ENCODE measurements at places on chromosomes 11 and 22.

- no peak for DNase-seq
These were observed 1330.6 kb downstream of the BRD1 start for GRCh38 chr22:48496987-48497650.

- DNase-seq: no peak
These were observed 8.7 kb downstream of the TEAD1 start for GRCh38 chr11:12682737-12683500.

GRCh38 chr11:92154611-92155010 is 70.0 kb upstream of the FAT3 start:
- DNase-seq: no peak

- DNase-seq: no peak
These were observed 133.5 kb downstream of the MYO18B start for GRCh38 chr22:25875461-25875860.

DNA sequence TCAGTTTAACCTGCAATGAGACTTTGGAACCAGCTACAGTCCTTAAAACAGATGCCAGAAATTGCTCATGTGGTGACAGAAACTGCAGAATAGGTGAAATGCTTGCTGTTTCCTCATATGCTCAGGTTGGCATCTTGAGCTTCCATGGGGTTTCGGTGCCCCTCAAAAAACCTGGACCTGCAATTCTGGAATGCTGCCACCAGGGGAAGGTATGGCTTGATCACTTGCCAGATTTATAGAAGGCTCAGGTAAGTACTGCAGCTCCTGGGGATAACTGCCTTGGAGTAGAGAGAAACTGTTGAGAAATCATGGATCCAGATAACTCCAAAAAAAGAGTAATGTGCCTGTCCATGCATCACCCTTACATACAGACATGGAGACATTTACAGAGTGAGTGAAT is 113.0 kb downstream of the CTTN start:
- DNase-seq: no peak

DNA sequence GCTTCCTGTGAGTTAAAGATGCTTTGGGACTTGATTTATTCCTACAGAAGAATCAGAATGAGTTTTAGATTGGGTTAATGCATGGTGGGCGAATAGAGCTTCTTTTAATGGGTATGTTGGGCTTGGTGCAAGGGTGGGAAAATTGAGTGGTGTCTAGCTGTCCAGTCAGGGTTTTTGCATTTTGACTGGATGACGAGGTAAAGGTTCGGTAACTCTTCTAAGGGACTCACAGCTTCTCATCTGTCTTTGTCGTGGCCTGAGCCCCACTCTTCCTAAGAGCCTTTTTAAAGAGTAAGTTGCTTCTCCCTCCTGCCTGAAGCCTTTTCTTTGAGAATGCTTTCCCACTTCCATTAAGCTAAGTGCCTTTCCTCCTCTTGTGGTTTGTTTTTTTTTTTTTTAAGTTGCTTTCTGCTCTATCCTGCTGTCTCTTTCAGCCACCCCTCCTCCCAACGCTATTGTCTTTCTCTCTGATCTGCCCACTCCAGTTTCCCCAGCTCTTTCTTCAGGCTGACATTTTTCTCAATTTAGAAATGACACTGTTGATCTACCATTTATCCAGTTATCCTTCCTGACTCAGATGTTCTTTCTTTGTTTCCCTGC is 1.1 kb downstream of the DPF2 start:
- no peak for DNase-seq

GRCh38 chr22:34414467-34415440 is 494.5 kb upstream of the LARGE1 start:
- DNase-seq: peak; percentile 61

GRCh38 chr11:60905551-60906113 is 753 bp downstream of the PRPF19 start:
- peak; percentile 39 for DNase-seq

- DNase-seq: no peak
These were observed 709.4 kb upstream of the KIRREL3 start for GRCh38 chr11:127709960-127710359.

DNA sequence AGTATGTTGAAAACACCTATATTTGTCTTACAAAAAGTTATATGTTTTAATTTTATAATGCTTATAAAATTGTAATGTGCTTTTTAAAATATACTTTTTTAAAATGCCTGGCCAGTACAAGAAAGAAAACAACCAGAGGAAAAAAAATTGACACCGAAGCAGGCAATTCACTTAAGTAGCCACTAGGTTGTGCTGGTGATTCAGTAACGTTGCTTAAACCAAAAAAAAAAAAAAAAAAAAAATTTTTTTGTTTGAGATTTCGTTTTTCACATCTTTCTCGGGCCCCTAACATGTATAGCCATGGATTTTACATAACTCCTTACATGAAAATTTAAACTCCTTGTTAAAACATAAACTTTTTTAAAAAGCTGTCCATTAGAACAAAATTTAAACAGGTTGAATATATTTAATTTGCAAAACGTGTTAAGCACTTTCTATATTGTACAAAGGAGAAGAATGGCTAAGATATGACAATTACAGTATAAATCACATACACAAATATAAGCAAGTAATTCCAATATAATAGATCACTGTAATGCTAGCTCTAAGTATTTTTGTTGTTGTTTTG is 9.2 kb downstream of the OR8B4 start:
- DNase-seq: no peak

GRCh38 chr11:2451336-2451735 is 6.5 kb downstream of the KCNQ1 start:
- DNase-seq: no peak

- peak; percentile 51 for DNase-seq
These were observed 23.9 kb downstream of the GLB1L2 start for GRCh38 chr11:134355656-134356055.

- no peak for DNase-seq
These were observed 866.8 kb upstream of the TENM4 start for GRCh38 chr11:80307676-80308075.

GRCh38 chr22:20395907-20396287 is 1.9 kb downstream of the ZNF74 start:
- DNase-seq: no peak

- no peak for DNase-seq
These were observed 33.6 kb downstream of the AHNAK start for GRCh38 chr11:62512961-62513360.

GRCh38 chr11:33912405-33913361 is 20.8 kb upstream of the LMO2 start:
- no peak for DNase-seq

DNA sequence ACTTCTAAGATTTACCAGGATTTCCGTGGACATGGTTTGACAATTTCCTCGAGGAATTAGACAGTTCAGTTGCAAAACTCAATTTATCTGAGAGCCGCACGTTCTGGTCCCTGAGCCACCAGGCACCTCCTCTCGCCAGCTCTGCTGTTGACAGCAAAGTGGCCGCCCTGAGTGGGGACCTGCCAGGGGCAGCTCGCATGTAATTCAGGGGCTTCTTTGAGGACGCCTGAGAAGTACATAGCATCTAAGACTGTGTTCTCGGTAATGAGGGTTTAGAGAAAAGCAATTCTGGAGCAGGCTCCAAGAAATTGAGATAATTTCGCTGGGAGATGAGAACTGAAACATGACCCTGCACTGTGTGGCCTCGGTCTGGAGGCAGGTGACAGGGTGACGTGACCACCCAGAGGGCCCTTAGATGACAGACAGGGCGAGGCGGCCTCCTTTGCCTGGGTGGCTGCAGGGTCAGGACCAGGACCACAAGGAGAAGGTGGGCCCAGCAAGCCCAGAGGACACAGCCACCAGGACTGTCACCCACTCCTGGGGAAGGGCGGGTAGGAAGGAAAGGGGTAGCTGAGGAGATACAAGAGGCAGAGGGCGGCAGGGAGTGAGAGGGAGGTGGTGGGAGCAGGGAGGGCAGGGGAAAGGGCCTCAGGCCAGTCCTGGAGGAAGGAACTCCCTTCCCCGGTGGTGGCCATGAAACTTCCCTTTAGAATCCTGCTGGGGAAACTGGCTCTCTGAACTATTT is 55.0 kb downstream of the RTL6 start:
- no peak for DNase-seq

- DNase-seq: no peak
These were observed 8.7 kb upstream of the TPCN2 start for GRCh38 chr11:69040051-69040450.

DNA sequence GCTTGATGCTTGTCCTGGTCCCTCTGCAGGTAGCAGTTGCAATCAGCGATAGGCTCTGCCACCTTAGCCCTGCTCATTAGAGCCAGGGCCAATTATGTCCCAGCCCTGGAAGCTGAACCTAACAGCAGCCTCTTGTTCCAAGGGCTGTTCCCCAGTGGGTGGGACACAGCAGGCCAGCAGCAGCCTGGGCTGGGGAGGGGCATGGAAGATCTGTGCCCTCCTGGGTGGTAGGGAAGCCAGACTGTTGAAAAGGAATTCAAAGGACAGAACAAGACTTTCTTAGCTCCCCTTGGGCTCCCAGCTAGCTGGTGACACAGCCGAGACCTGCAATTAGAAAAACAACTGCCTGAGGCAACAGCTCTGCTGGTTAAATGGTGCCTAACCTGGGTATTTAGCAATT is 17.4 kb downstream of the DRD2 start:
- no peak for DNase-seq

- DNase-seq: peak; percentile 64
These were observed 48.6 kb upstream of the SLC22A12 start for GRCh38 chr11:64542172-64543125.

DNA sequence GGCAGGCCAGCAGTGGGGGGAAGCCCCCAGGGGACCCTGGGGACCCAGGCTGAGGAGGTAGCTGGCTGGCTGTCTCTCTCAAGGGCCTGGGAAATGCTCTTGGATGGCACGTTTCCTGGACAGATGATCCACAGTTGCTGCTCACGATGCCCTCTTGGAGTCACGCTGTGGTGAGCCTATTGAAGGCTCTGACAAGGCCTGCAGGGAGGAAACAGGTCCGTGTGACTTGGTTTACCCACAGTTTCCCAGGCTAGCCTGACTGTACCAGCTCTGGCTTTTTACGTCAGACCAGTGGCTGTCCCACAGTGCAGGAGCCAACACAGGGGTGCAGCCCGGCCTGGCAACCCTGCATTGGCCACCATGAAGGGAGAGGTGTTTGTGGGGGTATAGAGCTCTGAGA is 29.2 kb upstream of the PPARA start:
- DNase-seq: no peak

GRCh38 chr11:44575288-44575672 is 9.8 kb downstream of the CD82 start:
- DNase-seq: no peak

- DNase-seq: no peak
These were observed 148.4 kb downstream of the ME3 start for GRCh38 chr11:86523738-86524619.

DNA sequence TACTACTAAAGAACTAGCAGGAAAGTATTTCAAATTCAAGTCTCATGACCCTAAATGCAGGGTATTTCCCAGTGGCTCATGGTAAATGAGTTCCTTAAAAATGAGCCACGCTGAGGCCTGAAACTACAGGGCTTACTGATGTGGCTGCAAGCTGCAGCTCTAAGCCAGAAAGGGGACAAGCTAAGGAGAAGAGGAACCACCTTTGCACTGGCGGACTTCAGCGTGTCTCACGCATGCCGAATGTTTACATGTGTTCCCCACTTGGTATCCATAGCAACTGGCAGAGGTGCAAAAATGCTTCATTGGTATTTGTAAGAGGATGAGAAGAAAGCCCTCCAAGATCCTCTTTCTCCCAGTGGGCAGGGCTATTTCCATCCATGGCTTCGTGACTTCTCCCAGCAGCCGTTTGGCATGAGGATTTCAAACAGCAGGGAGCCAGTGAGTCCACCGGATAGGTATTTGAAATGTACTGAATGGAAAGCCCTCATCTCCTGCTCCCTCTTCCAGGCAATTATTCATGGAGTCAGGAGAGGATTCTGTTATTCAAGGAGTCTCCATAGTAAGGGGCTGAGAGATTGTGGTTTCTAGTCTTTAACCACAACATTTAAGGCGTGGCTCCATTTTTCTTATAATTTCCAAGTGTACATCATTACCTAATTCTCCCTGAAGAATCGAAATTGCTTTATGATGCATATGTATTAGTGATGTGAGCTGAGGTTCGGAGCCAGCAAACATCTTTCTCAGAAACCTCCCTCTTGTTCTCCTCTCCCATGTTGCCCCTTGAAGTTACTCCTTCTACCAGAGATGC is 55.3 kb upstream of the CD44 start:
- peak; percentile 43 for DNase-seq
